SHP77 (cell line): ENCODE measurements at places on chromosomes 2 and 18.

DNA sequence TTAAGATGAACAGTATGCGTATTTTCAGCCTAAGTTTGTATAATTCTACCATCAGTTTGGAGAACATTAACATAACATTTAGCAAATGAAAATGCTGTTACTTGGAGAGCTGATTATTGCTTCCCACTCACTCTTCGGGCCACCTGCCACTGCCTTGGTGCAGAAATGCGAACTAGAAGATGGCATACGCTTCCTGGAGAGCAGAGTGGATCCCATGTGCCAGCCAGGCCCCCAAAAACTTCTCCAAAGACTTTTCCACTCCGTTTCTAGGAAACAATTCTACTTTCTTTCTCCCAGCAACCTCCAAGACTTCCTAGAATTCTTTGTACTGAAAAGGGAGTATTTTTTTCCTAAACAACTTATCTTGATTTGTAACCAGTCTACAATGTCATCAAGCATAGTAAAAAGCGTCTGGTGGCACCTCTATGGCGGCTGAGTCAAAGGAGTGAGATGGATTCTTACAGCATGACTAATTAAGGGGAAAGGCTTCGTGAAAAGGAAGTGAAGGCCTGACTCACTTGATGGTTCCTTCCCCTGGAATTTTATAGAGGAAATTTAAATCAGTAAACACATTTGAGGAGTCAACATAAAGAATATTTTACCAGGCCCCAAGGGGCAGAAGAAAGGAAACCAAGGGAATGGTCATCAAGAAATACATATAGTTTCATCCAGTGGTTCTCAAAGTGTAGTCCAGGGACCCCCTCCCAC is 36.6 kb downstream of the FEZ2 start:
- DNase-seq, result no peak

DNA sequence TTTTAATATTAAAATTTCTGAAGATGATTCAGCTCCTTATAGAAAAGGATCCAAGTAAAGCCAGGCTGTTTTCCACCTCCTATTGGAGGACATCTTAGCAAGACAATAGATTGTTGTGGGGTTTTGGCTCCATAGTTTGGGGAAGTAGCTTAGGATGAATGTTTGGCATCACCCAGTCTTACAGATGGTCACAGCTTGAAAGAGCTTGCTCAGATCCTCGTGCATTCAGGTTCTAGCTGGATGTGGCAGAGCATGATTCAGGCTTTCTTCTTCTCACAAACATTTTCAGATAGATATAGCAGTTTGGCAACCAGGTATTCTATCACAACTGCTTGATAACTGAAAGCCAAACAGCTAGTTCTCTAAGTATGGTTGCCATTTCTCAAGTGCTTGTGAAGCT is 23.6 kb upstream of the PDCL3 start:
- no peak for DNase-seq

DNA sequence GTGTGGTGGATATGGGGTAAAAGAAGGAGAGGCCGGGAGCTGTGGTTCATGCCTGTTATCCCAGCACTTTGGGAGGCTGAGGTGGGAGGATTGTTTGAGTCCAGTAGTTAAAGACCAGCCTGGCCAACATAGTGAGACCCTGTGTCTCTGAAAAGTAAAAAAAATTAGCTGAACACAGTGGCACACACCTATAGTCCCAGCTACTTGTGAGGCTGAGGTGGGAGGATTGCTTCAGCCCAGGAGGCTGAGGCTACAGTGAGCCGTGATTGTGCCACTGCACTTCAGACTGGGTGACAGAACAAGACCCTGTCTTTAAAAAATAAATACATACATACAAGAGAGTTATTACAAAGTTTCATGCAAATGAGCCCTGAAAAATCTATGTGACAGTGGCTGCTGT is 80.6 kb downstream of the SPTBN1 start:
- DNase-seq, result no peak

GRCh38 chr2:128058114-128058513 is 30.3 kb upstream of the SAP130 start:
- DNase-seq, result no peak

DNA sequence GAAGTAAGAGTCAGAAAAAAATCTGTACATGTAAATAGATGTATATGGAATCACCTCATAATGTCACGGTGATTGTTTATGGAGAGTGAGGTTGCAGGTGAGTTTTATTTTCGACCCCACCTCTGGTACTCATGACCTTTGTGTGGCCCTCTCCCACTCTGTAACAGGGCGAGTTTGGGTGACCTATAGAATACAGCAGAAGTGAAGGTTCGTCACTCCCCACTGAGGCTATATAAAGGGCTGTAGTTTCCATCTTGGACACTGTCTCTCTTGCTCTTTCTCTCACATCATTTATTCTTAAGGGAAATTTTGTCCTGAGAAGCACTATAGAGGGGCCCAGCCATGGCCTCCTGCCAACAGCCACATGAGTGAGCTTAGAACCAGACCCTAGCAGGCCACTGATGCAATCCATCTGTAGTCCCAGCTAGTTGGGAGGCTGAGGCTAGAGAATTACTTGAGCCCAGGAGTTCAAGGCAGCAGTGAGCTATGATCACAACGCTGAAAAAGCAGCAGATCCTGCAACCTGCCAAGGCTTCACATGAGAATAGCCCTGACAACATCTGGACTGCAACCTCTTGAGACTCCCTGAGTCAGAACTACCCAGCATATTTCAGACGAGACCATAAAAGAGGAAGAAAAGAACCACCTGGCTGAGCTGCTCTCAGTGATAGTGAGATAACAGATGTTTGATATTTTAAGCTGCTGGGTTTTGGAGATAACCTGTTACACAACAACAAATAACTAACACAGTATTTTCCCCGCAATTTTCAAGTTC is 74.3 kb upstream of the SLC1A4 start:
- DNase-seq, result no peak

DNA sequence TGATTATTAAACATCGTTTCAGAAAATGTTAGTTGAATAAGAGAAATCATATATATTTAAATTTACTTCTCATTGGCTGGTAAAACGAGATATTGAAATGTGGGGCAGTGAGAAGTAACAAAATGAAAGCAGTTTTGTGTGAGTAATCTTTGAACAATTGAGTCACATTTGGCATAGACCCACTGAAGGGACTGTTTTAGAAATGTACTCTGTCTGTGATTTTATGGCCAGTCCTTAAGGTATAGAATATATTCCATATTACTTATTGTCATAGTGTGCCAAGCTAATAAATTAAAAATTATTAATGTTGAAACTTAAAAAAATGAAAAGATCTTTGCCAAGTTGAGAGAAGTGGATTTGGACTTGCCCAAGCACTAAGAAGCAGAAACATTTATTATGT is 222.4 kb upstream of the COL3A1 start:
- no peak for DNase-seq

GRCh38 chr18:44651478-44651877 is 29.2 kb upstream of the SETBP1 start:
- no peak for DNase-seq
